Activated T-cell treated with anti-CD3 and anti-CD28 coated beads, Interleukin-2, amount 50 U/mL, for 4 hours (primary cell): ENCODE measurements at places on chromosomes 3 and 15.

DNA sequence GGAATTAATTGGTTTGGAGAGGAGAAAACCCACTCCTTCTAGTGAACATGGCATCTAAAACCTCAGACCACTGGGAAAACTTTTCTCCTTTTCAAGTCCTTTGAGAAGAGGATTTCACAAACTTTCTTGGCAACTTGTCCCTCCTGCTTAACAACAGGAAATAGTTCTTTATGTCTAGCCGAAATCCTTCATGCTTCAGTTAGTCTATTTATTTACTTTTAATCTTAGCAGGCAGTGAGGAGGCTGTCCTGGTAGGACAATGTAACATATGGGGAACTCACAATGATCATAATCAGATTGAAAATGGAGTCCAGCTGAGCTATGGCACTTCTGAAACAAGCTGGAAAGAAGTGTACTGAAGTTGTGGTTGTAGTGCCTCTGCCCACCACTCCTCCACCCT is 50.6 kb downstream of the KY start:
- DNase-seq: no peak

- no peak for DNase-seq
Observed at GRCh38 chr3:23648326-23648995, 157.3 kb upstream of the UBE2E1 start.

GRCh38 chr3:125052624-125053303 is 3.0 kb downstream of the HEG1 start:
- DNase-seq: no peak

GRCh38 chr3:30708472-30708871 is 102.1 kb downstream of the TGFBR2 start:
- DNase-seq: no peak

GRCh38 chr15:48581219-48581618 is 64.3 kb downstream of the FBN1 start:
- DNase-seq: no peak

- DNase-seq: no peak
Observed at GRCh38 chr15:83430441-83430840, 16.7 kb upstream of the SH3GL3 start.

DNA sequence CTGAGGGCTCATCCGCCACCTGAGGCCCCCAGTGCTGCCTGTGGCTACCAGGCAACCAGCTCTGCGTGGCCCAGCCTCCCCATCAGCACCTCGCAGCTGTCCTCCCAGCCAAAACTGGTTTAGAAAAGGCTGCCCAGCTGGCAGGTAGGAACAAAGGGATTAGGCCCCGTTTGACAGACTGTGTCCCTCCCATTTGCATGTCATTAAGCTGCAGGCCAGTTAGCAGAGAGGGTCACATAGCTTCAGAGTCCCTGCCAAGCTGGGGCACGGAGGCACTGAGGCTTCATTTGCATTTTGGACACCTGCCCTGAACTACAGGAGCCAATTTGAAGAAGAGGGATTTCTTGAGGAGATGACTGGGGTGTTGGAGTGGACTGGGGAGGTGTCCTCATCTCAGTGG is 177.9 kb downstream of the TLE3 start:
- DNase-seq: no peak

- DNase-seq: no peak
Observed at GRCh38 chr15:84697236-84697990, 18.5 kb downstream of the SEC11A start.

DNA sequence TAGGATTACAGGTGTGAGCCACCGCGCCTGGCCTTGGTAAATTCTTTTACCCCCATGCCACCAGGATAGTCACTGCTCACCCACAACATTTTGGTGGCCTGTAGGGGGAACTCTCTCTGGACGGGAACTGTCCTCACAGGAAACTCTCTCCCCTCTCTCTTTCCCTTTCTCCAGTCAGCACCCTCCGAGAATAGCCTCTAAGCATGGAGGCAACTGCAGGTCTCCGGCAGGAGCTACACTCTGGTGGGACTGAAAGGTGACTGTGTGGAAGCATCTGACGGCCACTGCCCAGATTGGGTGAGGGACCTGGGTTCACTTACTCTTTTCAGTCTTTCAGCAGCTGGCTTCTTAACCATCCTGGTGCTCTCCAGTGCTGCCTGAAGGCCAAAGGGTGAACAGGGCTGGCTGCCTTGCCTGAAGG is 21.3 kb downstream of the TRANK1 start:
- no peak for DNase-seq

GRCh38 chr3:178532476-178532875 is 3.8 kb upstream of the KCNMB2 start:
- DNase-seq: no peak

DNA sequence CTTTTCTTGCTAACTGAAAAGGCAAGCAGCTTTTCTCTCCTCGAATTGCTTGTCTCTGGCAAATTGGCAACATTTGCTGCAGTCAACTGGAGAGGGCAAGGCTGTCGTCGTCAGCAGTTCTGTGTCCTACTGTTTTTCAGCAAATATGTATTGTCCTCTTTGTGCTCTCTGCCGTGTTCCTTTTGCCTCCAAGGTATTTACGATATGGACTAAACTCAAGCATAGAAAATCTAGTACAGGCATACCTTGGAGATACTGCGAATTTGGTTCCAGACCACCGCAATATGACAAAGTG is 558 bp upstream of the SLC30A4 start:
- no peak for DNase-seq

GRCh38 chr3:59566481-59566975 is 516.7 kb upstream of the CFAP20DC start:
- DNase-seq: no peak

GRCh38 chr3:10547841-10548783 is 42.7 kb upstream of the ATP2B2 start:
- DNase-seq: no peak

GRCh38 chr3:195200010-195200822 is 70.7 kb downstream of the XXYLT1 start:
- no peak for DNase-seq

DNA sequence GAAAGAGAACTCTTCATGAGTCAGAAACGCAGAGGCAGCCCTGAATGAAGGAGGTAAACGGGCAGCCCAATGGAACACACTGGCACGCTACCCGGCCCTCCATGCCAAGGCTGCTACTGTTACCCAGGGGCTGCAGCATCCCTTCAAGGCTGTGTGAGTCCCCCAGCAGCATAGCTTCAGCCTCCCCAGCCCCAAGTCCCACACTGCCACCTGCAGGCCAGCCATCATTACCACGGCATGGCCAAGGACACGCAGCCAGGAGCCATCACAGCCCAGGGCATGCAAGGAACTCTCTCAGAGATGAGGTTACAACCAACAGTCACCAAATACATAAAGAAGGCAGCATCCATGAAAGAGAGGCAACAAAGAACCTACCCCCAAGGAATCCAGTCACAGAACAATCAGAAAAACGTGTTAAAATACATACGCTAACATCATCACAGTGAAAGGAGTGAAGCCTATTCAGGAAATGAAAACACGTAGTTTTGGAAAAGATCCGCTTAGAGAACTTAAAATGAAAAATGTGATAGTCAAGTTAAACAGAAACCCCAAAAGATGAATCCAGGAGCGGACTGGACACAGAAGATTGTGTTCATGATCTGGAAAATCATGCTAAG is 22.4 kb downstream of the PLA2G4F start:
- DNase-seq: peak; percentile 32

GRCh38 chr3:66800941-66801545 is 197.1 kb upstream of the KBTBD8 start:
- DNase-seq: no peak

GRCh38 chr3:46667657-46668056 is 25.8 kb downstream of the ALS2CL start:
- peak; percentile 2 for DNase-seq

DNA sequence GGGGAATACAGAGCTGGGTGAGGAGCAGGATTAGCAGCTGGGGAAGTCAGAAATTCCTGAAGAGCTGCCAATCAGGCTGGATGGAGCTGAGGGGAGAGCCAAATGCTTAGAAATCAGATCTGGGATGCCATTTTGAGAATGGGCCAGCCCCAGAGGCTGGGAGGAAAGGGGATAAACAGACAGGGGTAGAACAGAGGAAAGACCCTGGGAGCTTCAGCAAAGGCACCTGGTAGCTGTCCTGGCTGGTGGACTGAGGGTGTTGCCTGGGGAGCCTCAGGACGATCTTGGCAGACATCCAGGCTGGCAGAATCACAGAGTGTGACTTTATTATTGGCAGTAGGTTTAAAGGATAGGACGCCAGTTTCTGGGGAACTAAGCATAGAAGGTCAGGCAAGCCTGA is 97.8 kb downstream of the SQOR start:
- DNase-seq: no peak

DNA sequence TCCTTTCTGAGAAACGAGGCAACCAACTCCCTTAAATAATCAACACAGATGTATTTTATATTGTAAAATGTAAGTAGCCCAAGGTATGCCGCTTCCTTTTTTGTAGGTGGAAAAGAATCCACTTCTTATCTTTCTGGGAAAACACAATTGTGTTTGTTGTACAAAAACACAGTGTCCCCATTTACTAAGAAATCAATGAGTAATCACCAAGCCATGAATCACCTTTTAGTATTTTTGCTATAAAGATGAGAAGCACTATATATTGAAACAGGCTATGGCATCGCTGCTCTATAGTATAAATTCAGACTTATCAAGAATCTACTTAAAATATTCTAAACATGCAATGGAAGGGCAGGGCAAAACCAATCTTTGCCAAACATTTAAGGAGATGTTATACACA is 104.0 kb downstream of the TNIK start:
- no peak for DNase-seq

GRCh38 chr3:159366476-159366875 is 564.6 kb downstream of the MFSD1 start:
- DNase-seq: no peak

- DNase-seq: no peak
Observed at GRCh38 chr15:48005077-48005476, 115.7 kb upstream of the SLC24A5 start.

DNA sequence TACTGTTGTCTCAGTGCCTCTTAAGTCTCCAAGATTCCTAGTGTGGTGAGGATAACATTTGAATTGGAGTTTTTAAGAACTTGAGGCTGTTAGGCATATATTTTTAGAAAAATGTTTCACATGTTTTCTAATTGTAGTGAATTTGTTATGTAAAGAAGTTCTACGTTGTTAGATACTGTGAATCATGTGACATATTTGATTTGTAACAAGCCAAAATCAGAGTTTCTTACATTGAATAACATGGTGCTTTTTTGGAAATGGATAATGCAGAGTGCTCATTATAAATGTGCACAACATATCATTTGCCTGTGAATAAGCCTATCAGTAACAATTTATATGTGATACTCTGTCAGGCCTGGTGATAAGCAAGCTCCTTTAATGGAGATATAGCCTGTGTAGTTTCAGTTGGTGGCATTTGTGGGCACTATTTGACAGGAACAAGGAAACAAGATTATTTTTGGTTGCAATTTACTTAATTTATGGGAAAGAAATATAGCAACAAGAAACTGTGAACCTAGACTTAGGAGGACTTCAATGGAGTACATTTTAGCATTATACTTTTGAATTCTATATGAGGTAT is 328.8 kb downstream of the ARPP21 start:
- DNase-seq: no peak

- DNase-seq: no peak
Observed at GRCh38 chr3:60047426-60048200, 997.8 kb upstream of the CFAP20DC start.

DNA sequence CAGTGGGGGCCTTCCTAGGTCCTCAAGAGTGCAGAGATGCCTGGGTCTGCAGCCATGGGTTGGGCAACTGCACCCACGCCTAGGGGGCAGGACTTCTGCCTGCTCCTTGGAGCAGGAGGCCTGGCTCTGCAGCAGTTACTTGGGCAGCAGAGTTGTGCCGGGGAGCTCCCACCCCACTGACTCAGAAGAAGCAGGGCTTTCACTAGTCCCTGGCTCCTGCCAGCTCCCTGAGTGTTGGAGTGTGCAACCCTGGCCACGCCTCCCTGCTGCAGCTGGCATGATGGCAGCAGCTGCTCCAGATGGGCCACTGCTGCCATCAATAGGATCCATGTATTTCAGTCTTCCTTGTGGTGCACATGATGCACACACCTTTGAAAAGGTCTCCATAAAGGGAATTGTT is 40.6 kb upstream of the KCNH8 start:
- DNase-seq: no peak

DNA sequence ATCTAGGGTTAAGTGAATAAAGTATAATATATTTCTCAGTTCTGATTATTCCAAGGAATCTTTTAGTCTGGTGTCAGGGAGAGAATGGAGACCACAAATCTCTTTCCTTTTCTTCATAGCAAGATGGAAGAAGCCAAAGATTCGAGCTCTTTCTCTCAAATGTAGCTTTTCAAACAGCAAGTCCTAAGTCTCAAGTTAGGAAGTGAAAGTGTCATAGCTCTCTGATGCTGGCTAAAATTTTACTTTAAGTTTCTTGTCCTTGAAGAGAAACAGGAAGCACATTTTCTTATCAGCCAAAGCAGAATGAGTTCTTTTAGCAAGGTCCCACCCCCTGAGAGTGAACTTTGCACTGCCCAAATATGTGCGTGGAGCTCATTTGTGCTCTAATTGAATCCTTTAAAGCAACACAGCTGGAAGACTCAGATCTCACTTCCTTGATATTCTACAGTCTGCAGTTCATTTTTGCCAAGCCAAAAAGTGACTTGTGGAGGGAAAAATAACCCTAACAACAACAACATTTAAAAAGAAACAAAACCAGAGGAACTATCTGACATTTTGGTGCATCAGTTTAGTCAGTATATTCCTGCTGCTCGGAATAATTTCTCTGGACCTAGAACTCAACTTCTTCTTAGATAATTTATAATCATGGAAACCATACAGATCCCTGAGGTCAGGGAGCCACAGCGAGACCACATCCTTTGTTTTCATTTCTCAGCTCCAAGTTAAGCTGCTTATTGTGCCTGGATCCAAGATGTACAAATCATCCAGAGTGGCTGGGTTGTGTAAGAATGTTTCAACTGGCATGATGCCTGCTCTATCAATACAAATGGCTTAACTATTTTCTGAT is 238.7 kb upstream of the P2RY1 start:
- no peak for DNase-seq

- DNase-seq: no peak
Observed at GRCh38 chr3:68793759-68794701, 138.3 kb downstream of the TAFA4 start.

- no peak for DNase-seq
Observed at GRCh38 chr3:28915741-28916500, 364.9 kb upstream of the RBMS3 start.

DNA sequence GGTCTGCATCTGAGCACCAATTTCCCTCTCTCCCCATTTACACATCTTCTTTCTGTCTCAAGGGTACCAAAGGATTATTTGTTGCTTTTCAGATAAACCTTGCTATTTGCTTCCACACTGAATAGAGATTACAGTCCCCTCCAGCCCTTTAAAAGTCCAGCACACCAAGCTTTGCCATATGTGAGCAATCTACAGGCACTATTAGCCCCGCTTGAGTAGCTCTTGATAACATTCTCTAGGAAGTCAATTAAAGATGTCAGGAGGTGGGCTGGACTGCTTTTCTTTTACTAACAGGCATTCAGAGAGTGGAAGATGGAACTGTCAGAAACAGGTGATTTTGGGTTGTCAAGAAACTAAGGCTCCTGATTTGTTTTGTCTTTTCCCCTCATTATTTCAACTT is 417.0 kb downstream of the ROBO2 start:
- no peak for DNase-seq

GRCh38 chr15:56053046-56053400 is 59.6 kb upstream of the NEDD4 start:
- DNase-seq: no peak

- no peak for DNase-seq
Observed at GRCh38 chr15:39321977-39322376, 258.9 kb upstream of the THBS1 start.

- no peak for DNase-seq
Observed at GRCh38 chr15:34760909-34761308, 6.1 kb upstream of the GJD2 start.

- no peak for DNase-seq
Observed at GRCh38 chr15:38625886-38626285, 61.3 kb upstream of the RASGRP1 start.
